ENCODE measurements at places on chromosomes 16 and 17.

GRCh38 chr17:1123921-1124715, 55.7 kb downstream of the ABR start:
- no peak for DNase-seq

DNA sequence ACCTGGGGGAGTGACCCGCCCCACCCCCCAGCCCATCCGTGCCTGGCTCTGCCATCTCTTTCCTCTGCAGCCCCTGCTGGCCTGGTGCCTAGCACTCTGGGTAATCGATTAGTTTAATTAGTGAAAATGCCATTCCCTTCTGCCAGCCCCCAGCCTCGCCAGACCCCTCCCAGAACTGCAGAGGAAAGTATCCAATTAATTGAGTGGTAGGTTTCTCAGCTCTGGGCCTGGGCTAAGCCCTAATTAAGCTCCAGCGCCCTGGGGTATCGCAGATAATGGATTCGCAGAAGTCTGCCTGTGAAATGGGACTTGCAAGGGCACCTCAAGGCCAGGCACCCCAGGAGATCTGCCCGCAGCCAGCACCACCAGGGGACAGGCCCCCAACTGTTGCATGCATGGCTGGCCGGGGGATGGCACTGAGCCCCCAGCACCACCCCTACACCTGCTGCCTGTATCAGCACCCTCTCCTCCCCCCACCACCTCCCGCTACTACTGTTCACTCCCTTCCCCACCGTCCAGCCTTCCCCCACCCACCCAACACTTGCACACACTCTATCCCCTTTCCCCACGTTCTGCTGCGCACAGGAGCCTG, 19.7 kb upstream of the SPPL2C start:
- DNase-seq, result peak; percentile 89

- DNase-seq, result no peak
Measured at GRCh38 chr16:15034266-15035162, 21.4 kb downstream of the NTAN1 start.

DNA sequence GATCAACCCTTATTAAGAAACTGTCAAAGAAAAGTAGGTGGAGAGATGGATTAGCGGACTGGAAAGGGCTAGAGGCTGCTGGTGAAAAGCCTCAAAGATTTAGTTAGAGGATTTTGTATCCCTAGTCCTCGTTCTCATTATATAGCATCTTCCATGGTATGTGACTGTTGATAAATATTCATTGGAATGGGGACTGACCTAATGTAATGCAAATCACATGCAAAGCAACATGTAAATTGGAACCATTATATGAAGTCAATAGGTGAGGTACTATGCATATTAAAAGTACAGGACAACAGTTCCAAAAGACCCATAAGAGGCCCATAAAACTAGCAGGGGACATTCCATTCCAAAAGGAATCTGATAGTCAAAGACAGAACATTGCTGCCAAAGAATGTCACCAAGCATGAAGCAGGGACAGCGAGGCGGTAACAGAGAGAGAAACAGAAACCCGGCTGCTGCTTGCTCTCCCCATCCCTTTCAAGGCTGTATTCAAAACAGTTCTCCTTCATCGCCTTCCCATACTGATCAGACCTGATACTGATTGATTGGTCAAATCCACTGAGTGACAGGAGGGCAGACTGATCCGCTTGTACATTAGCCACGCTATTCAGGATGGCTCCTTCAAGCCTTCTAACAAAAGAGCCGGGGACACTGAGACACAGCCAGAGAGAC, 44.5 kb downstream of the SOX9 start:
- DNase-seq, result no peak

DNA sequence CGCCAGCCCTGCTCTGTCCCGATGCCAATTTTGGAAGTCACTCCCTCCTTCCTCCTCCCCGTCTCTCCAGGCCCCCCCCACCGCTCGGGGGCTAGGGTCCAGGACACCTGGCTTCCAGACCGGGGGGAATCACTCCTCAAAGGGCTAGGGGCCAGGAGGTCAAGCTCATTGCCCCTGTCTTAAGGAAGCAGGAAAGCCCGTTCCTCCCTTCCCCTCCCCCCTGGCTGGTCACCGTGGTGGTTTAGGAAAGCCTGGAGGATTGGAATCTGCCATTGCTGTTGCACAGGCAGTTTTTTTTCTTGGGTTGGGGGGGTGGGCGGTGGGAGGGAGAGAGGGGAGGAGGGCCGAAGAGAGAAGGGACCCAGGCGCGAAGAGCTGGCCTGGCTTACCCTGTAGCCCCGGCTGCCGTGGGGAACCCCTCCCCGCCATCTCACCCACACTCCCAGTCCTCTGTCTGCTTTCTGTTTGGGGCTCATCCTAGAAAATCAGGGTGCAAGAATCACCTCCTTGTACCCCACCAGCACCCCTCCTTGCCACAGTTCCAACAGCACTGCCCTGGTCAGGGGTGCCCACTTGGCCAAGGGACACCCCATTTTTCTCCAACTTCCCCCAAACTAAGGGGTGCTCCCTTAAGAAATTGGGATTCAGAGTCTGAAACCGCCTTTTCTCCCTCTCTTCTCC, 2.9 kb upstream of the BCL6B start:
- DNase-seq, result peak; percentile 37

- DNase-seq, result no peak
Measured at GRCh38 chr17:65455972-65456343, 105.5 kb downstream of the AXIN2 start.

- no peak for DNase-seq
Measured at GRCh38 chr16:19757026-19757425, 39.0 kb downstream of the IQCK start.

GRCh38 chr17:39866013-39866730, 1.8 kb upstream of the ZPBP2 start:
- no peak for DNase-seq

Data from D341Med (cell line).